Stimulated activated memory B cell treated with anti-CD40 and anti-IgM and Interleukin-4, amounts not matched to agents 10 μg/mL and 1 μg/mL and 100 μg/mL, for 72 hours (primary cell): ENCODE measurements at places on chromosomes 7 and 10.

DNA sequence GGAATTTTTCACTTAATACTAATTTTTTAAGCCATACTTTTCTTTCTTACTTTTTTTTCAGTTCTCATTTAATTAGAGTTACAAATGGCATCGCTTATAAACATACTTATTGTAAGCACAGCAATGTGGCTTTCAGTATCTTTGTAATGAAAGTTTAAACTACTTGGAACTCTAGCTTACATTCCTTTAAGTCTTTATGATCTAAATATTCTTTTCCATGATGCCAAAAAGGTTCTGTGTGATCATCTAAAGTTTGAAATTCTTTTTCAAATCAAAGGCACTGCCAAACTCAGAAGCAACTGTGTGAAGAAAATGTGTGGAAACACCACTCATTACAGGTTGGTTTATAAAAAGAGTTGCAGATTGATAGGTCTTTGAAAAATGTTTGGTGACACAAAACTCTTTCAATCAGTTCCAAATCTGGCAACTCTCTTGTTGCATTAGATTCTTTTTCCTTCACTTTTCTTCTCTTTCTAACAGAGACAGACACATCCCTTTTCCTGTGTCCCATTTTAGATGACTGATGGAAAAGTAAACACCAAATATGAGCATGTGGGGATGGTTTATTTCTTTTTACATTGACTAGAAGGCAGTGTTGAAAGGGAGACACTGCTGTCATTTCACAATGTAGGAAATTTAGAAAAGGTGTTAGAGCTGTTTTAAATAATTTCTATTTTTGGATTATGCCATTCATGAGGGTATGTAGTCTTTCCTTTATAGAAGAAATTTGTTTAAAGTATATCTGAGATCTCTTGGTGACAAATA, 392.3 kb downstream of the SUGCT start:
- ATAC-seq, result no peak

DNA sequence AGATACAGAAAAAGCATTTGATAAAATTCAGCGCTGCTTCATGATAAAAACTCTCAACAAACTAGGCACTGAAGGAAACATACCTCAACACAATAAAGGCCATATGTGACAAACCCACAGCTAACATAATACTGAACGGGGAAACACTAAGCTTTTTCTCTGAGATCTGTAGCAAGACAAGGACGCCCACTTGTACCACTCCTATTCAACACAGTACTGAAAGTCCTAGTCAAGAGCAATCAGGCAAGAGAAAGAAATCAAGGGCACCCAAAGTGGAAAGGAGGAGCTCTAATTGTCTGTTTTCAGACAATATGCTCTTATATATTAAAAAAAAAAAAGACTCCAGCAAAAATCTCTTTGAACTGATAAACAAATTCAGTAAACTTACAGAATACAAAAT, 13.3 kb downstream of the DIP2C start:
- no peak for ATAC-seq

DNA sequence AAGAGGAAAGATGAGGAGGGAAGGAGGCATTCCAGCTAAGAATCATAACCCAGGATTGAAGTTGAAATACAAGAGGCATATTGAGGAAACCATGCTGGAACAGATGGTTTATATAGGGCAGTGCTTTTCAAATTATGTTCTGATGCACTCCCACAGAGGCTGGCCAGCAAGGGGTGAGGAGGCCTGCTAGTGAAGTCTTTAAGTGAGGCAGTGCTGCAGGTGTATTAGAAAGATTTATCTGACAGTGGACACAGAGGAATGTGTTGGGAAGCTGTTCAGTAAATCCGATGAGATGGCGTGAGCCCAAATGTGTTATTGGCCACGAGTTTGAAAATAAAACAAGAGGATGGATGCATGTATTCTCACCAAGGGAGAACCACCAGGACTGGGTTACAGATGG, 28.6 kb downstream of the REEP3 start:
- no peak for ATAC-seq

GRCh38 chr10:113487154-113487553, 65.7 kb upstream of the HABP2 start:
- ATAC-seq, result no peak

- ATAC-seq, result peak; percentile 36
These were observed 137.9 kb upstream of the HDAC9 start for GRCh38 chr7:18357691-18358090.
